ENCODE measurements at places on chromosomes 6 and 20.

DNA sequence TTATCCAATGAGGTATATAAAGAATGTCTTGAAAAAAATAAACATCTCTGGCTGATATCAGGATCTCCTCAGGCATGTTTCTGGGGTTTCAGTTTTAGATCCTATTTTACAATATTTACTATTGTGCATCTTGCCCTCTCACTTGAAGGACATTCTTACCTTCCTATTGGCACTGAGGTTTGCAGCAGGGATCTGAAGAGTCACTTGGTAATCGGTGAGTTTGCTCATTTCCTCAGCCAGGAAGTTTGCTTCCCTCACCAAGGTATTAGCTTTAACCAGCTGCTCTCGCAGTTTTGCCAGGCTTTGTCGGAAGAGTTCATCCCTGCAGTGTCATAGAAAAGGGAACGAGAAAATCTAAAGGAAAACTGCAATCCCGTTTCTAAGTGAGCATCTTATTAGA, 101.9 kb upstream of the NUP153 start:
- DNase-seq: no peak

DNA sequence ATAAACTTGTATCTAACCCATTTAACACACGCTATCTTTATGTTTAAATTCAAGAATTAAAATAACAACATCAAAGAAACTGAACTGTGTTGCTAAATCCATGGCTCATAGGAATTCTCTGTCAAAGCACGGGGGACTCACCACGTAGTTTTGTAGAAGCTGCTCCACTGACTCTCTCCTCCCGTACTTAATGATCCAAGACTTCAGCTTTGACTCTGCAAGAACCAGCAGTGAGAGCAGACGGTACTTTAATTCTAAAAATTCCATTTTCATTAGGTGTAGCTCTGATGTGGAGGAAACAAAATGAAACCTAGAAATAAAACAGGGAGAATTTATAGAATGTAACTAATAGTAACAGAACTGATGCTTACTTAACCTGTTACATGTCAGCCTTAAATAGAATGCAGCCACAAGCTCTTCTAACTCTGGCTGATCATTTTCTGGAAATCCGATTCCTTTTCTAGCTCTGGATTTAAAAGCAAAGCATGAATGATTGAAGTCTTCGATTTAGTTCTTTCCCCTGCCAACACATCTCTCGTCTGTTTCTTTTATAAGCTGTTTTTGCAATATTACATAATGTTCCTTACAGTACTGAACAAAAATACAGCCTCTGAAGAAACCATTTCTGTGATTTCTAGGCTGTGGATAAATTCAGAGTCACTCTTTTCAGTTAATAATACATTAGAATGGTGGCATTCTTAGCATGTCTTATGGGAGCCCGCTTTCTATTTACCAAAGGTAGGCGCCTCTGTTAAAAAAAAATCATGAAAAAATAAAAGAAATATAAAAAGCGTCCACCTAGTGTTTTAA, 165.5 kb downstream of the SYNE1 start:
- no peak for DNase-seq

GRCh38 chr20:52303281-52303950, 111.8 kb upstream of the ZFP64 start:
- no peak for DNase-seq

- peak; percentile 8 for DNase-seq
Observed at GRCh38 chr20:35657271-35657670, 7.4 kb downstream of the CPNE1 start.

- DNase-seq: no peak
Observed at GRCh38 chr6:76684875-76685274, 612.4 kb upstream of the IMPG1 start.

DNA sequence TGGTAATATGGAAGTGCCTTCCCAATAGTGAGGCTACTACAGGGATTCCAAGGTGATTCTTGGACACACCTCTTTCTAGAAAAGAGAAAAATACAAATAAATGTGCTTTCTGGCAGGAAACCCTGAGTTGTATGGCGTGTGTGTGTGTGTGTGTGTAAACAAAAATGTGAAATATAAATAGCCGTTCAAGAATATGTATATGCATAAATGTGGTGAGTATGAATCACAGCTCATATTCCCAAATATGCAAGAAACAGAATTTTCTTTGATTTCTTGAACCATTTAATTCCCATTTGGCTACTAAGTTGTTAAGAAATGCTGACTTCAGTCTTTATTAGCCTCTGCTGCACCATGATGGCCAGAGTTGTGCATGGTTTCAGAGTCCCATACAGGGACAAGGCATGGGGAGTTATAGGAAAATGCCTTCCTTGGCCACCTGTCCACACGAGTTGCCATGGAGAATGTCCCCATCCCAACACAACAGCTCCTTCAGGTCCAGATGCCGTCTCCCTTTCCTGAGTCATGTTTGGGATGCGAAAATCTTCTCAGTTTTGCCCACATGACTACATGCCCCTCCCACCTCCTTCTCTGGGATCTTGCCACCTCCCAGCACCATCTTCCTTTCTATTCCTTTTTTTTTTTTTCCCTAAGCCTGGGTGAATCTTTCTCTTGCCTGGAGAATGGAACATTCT, 312.4 kb upstream of the ECI2 start:
- no peak for DNase-seq

DNA sequence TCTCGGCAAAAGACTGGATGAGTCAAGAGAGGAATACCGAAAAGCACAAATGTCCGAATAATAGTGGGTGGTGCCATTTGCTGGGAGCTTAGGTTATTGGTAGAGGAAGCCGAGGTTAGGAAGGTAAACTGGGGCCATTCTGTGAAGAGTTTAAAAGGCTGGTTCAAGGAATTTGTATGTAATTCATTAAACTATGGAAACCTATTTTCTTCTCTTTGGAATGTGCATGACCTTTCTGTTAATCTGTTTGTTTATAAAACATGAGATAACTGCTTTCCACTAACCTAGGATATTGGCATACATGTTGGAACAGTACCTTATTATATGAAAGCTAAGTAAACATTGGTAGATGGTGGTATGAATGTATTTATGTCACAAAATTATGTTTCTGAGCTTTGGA, 71.8 kb downstream of the LCA5 start:
- DNase-seq: no peak

DNA sequence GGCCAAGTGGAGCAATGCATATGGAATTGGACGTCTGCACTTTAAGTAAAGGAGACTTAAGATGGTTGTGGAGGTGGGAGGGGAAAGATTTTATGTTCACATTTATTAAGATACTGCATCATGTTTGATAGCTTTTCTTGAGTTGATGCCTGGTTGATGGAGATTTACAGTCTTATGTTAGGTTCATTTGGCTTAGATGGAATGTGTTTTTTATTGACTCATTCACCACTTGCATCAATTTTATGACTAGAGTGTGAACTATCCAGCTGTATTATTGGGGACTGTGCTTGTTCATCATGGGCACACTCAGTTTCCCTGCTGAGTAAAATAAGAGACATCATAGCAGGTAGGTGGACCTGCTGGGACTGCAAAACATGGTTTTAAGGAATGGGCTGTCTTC, 91.2 kb upstream of the SCP2D1 start:
- DNase-seq: no peak

DNA sequence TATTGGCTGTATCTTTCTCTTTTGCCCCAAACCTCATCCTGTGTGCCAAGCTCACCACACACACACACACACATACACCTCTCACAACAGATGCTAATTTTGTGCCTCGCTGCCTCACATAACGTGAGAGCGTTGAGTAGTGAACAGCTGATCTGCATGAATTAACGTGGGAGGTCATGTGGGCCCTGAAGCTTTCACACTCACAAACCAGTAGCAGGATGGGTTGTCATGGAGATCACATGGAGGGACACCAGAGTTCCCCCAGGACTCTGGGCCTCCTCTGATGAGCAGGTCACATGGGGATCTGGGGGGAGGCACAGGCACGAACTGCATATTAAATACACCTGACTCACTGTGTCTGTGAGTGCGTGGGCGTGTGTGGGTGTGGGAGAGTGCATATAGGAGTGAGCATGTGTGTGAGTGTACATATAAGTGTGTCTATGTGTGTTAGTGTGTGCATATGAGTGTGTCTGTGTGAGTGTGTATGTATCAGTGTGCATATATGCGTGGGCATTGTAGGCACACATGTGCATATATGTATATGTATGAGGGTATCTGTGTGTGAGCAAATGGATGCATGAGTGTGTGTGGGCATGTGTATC, 62.7 kb upstream of the SULF2 start:
- DNase-seq: no peak

DNA sequence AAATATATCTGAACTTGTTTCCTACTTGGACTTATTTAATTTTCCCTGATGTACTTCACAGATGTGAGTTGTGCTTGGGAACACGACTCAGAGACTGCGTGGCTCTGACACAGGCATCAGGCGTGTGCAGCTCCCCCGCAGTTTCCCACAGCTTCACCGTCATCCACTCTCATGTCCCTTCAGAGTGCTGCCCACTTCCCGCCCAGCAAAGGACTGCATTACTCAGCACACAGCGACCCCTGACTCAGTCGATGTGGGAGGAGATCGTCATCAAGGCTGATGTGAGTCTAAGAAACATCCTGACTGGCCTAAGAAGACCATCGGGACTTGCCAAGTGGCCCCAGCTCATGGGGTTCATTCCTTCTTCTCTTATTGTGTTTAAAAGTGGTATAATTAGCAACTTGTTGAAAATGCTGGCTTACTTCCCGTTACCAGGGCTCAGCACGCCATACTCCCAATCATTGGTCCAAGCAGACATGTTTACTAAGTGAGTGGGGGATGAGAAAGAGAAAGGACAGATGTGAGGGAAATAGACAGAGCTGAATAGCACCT, 539.4 kb upstream of the JARID2 start:
- no peak for DNase-seq

Data from NCI-H2029 treated with DMSO at 0.1 percent for 48 hours (cell line).